ENCODE measurements at places on chromosomes 3 and 15.

GRCh38 chr3:187742351-187743171, 2.7 kb downstream of the BCL6 start:
- no peak for DNase-seq
- H3K36me3 ChIP-seq, result no peaks in the 10 kb centered on the region
- peaks cover 17% of the 10 kb centered on the region for H3K27me3 ChIP-seq
- no peak overlapping the region for H3K27ac ChIP-seq

- H3K36me3 ChIP-seq, result no peaks in the 10 kb centered on the region
- H3K27ac ChIP-seq, result no peak overlapping the region
- H3K27me3 ChIP-seq, result no peaks in the 10 kb centered on the region
- H3K4me1 ChIP-seq, result no peaks in the 10 kb centered on the region
- H3K4me3 ChIP-seq, result no peak overlapping the region
Measured at GRCh38 chr15:48569591-48570302, 75.8 kb downstream of the FBN1 start.

- H3K36me3 ChIP-seq, result peaks cover 48% of the 10 kb centered on the region
- no peak overlapping the region for H3K27ac ChIP-seq
- no peaks in the 10 kb centered on the region for H3K4me1 ChIP-seq
- DNase-seq, result no peak
- no peaks in the 10 kb centered on the region for H3K27me3 ChIP-seq
Measured at GRCh38 chr3:5644773-5645670, 457.5 kb downstream of the EDEM1 start.

DNA sequence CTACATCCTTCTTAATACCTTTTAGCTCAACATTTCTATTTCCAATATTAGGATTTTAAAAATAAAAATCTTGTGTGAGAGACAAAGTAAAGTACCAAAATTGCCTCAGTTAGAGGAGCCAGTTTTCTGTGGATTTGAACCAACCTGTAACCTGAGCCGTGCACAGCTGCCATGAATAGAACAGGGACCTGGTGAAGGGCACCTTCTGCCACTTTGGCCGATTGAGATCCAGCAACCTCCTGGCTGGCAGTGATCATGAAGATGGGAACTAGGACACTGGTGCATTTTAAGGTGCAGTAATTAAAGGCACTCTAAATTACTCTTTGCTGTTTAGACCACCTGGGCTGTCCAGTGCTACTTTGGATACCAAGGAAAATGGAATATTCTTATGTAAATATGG, 34.3 kb upstream of the TRAK1 start:
- H3K4me1 ChIP-seq, result peaks cover 64% of the 10 kb centered on the region
- H3K27ac ChIP-seq, result no peak overlapping the region
- DNase-seq, result no peak
- no peaks in the 10 kb centered on the region for H3K27me3 ChIP-seq
- H3K4me3 ChIP-seq, result no peak overlapping the region

DNA sequence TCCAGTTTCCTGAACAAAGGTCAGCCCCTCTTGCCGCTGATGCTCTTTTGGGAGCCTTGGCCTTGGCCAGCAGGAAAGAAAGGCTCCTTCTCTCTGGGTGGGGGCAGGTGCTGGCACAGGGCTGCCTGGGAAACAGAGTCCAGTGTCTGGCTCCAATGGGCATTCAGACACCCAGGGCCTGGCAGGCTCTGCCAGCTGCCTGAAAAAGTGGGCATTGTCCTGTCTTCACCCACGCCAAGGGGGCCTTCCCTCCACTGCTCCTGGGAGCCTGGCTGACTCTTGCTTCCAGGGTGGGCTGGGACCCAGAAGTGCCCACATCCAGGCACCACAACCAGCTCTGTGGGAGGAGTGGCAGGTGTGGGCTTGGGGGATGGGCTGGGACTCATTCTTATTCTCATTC, 62.7 kb downstream of the RHCG start:
- H3K4me3 ChIP-seq, result no peak overlapping the region
- H3K27me3 ChIP-seq, result peaks cover 37% of the 10 kb centered on the region
- H3K4me1 ChIP-seq, result peaks cover 15% of the 10 kb centered on the region
- DNase-seq, result no peak
- H3K27ac ChIP-seq, result no peak overlapping the region
- H3K36me3 ChIP-seq, result no peaks in the 10 kb centered on the region
